GM12878 (cell line): ENCODE measurements at places on chromosomes 12 and 14.

- DNase-seq: no peak
These were observed 48.7 kb downstream of the SRGAP1 start for GRCh38 chr12:63893170-63893569.

GRCh38 chr12:7295529-7295928 is 8.3 kb upstream of the ACSM4 start:
- DNase-seq: no peak

DNA sequence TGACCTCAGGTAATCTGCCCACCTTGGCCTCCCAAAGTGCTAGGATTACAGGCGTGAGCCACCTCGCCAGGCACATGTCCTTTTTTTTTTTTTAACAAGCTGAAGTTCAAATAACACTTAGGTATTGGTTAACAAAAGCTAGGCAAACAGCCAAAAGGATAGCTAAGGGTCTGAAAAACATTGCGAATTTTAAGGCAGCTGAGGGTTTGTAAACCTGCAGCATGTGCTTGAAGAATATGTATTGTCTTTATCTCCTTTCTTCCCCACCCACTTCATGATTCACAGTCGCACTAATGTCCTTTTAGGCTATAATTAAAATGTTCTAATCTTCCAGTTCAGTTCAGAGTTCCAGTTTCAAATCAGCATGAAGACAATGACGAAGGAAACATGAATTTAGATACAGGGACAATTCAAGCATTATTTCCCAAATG is 30.1 kb upstream of the CERS5 start:
- DNase-seq: no peak

DNA sequence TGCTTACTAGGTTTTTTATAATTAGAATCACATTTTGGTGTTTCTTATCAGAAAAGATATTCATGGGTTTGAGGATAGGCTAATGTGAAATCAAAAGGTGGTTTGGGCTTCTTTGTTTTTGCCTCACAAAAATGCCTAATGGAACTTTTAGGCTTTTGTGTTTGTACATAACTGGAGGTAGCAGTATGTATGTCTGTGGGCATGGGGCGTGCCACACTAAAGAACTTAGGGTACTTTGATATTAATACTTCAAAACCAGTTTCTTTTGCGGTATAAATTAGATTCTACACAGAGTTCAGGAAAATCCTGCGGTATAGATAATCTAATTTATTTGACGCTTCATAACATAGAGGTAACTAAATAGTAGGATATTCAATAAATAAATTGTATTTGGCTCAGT is 1.9 kb downstream of the ETV6 start:
- DNase-seq: no peak

GRCh38 chr14:69005432-69006148 is 26.5 kb upstream of the ACTN1 start:
- no peak for DNase-seq

GRCh38 chr14:59175404-59175803 is 13.1 kb upstream of the DAAM1 start:
- peak; percentile 92 for DNase-seq

DNA sequence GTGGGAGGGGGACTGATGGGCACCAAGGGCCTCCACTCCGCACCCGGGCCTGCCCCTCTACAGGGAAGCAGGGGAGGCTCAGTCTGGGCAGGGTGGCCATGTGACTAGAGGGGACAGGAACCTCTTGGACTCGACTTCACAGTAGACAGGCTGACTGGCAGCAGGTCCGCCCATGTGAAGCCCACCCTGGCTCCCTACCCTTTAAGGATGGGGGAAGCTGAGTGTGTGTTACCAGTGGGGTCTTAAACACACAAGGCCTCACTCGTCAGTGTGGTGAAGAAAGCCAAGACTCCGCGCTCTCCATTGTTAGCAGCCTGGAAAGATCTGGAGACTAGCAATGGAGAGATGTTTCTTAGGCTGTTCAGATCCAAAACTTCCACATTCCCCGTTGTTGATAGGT is 52.4 kb downstream of the ANAPC7 start:
- DNase-seq: no peak

DNA sequence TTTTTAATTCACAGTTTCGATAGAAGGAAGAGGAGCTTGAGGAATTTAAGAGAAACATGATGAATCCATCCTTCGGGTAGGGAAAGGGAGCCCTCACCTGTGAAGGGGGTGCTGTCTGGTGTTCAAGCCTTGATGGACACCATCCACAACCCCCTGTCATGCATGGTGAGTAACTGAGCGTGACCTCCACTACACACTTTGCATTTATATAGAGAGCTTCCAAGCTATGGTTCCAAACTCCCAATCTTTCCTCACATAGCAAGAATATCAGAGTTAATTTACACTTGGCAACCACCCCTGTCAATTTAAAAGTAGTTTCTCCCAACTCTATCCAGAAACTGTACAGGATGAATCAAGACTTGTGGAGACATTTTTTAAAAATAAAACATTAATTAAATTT is 13.1 kb upstream of the NID2 start:
- no peak for DNase-seq

GRCh38 chr12:67757651-67758050 is 109.1 kb downstream of the DYRK2 start:
- no peak for DNase-seq

DNA sequence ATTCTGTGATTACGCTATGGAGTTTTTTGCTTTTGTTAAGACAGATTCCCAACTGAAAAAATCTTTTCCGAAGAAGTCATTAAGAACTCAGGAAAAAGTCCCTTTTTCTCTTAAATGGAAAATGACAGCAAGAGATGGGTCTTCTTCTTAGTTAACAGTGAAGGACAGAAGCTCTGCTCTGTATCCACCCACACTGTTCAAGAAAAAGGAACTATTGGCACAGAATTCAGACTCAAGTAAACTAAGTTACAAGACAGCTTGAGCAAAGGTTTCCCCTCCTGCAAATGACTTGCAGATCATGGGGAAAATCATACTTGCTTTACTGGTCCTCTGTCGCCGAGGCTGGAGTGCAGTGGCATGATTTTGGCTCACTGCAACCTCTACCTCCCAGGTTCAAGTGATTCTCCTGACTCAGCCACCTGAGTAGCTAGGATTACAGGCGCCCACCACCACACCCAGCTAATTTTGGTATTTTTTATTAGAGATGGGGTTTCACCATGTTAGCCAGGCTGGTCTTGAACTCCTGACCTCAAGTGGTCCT is 137.1 kb upstream of the AEBP2 start:
- DNase-seq: no peak

DNA sequence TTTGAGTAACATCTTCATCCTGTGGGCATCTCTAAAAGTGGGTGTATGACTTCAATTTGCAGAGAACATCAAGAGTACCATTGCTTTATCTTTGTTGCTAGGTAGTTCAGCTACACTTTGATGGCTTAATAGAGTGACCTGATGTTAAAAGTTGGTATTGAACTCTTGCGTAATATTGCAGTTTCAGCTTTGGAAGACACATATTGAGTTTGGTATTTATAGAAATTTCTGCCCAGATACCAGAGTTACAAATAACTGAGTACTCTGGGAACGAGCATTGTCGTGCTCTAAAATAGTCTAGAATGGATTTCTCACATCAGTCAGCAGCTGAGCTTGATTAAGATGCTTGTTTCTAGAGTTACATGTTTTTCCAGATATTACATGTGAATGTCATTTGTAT is 24.8 kb upstream of the AKAP5 start:
- no peak for DNase-seq
